ENCODE measurements at places on chromosomes 5 and 9.

DNA sequence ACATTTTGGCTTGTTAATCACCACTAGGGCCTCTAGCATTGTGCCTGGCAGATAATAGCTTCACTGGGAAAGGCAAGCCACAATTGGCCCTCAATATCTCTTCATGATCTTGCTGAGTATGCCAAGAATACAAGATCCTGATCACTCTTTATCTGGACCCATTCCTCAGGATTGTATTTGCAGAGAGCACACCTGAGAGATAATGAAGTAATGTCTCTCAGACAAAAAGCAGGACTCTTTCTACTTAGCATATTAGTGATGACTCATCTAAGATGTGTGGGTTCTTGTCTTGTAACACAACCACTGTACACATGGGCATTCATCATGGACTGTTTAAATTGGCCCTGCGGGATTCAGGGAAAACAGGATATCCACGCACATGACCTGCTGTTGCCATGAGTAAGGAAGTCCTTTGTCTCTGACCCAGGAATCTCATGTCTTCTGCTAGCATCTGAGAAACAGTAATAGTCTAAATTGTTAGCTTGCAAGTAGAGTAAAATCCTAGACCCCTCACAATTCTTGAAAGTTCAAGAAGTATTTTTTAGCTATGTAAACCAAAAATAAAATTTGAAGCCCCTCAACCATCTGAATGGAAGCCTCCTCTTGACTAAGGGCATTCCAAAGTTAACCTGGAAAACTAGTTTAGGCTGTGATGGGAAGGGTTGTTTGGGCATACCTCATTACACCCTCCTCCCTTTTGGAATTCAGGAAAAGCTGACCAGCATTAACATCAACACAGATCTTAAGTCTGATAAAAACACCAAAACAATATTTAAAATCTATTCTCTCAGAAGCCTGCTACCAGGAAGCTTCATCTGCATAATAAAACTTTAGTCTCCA is 28.0 kb upstream of the NFIL3 start:
- DNase-seq, result no peak

GRCh38 chr5:73694089-73694488 is 68.1 kb downstream of the ARHGEF28 start:
- no peaks in the 10 kb centered on the region for H3K27me3 ChIP-seq
- no peaks in the 10 kb centered on the region for H3K4me1 ChIP-seq
- H3K4me3 ChIP-seq, result no peak overlapping the region
- H3K27ac ChIP-seq, result no peak overlapping the region
- H3K36me3 ChIP-seq, result no peaks in the 10 kb centered on the region

DNA sequence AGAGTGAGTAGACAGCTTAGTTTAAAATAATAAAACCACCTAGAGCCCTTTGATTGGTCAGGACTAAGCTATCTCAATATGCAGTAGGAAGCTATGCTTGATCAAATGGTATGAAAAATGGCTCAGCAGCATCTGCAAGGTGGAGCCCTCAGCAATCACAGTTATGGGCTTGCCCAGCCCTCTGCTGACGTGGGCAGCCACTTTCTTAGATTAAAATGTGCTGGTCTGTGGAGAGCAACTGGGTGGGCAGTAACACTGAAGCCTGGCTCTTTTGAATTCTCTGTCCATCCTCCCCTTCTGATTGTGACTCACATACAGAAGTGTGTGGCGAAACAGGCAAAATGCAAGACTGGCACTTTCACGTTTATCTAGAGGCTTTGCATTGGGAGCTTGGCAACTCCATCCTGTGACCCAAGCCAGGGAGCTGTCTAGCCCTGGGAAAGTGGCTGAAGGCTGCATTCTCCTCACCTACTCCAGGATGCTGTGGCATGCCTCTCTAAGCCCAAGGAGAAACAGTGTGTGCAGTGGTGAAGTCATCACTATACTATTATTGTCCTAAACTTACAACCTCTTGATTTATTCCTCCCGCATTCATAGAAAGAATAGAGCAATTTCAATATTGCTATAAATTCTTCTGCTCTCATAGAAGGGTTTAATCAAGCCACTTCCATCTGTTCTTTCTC is 61.1 kb downstream of the MED10 start:
- no peak overlapping the region for H3K27ac ChIP-seq
- DNase-seq, result no peak
- H3K36me3 ChIP-seq, result no peaks in the 10 kb centered on the region
- no peak overlapping the region for H3K4me3 ChIP-seq
- no peaks in the 10 kb centered on the region for H3K4me1 ChIP-seq

DNA sequence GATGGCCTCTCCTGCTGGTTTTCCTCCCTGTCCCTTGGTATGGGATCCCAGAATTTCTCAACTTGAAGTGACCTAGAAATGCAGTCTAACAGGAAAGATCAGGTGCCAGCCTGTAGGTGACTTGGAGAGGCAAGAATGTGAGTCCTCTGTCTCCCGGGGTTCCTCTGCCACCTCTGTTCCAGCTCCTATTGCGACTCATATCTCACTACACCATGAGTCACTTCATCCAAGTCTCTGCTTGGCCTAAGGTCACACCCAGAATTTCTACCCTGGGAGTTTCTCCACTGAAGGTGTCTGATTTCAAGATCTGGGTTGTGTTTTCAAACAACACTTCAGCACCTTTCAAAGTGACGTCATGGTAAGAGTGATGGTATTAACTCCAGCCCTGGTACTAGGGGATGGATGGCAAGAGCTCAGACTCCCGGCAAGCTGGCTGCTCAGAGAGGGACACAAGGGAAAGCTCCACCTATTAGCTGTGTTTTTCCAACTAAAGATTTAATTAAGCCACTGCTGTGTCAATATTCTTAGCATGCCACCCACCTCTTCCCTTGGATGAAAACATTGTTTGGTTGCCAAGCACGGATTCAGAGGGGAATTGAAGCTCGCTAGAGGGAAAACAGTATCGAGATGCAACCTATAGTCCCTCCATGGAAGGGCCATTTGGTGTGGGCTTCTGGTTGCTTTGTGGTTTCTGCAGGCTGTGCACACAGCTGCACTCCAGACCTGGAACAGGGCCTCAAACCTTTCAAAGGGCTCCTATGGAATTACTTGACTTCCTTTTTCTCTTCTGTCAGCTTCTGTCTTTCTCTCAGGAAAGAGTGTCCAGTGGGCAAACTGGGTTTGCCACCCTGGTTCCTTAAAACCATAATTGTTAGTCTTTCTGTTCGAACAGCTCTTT is 205.7 kb downstream of the GAS1 start:
- no peaks in the 10 kb centered on the region for H3K27me3 ChIP-seq
- H3K27ac ChIP-seq, result peak overlapping the region; percentile 40
- no peaks in the 10 kb centered on the region for H3K36me3 ChIP-seq
- no peak for DNase-seq
- no peak overlapping the region for H3K4me3 ChIP-seq

DNA sequence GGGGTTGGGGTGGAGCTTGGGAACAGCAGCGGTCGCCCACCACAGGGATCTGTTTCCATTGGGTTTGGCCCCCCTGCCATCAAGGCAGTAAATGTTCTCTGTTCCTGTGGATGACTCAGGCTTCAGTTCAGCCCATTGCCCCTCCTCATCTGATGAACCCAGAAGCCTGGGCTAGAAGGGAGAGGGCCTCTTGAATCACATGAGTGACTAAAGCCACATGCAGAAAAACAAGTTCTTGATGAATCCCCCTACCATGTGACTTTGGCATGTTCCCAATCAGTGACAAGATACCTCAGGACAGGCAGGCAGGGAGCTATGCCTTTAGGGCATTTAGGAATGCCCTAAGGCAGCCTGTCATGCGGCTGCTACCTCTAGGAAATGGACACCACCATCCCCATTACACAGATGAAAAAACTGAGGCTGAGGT is 2.5 kb downstream of the SH3PXD2B start:
- DNase-seq, result no peak
- H3K27ac ChIP-seq, result peak overlapping the region; percentile 93
- H3K4me3 ChIP-seq, result no peak overlapping the region

- H3K27me3 ChIP-seq, result no peaks in the 10 kb centered on the region
- H3K36me3 ChIP-seq, result peaks cover 35% of the 10 kb centered on the region
- peaks cover 3% of the 10 kb centered on the region for H3K4me1 ChIP-seq
- H3K27ac ChIP-seq, result no peak overlapping the region
- no peak for DNase-seq
- H3K4me3 ChIP-seq, result no peak overlapping the region
Observed at GRCh38 chr9:33884856-33885701, 68.1 kb downstream of the UBE2R2 start.

DNA sequence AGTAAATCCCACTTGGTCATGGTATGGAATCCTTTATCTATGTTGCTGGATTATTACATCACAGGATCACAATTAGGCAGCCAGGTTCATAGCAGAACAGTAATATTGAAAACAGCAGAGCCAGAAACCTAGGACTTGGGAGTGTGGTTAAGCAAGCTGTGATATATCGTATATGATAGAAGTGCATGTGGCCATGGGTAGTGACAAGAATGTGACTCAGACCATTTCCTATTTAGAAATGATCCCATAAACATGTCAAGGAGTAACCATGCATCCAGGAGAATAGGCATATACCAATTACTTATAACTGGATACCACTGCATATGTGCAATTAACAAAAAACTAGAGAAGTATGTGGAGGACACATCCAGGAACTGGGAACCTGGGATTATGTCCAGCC is 31.2 kb downstream of the AMBP start:
- H3K4me1 ChIP-seq, result no peaks in the 10 kb centered on the region
- H3K27me3 ChIP-seq, result no peaks in the 10 kb centered on the region
- no peak overlapping the region for H3K27ac ChIP-seq
- no peak for DNase-seq

- DNase-seq, result no peak
- H3K4me3 ChIP-seq, result no peak overlapping the region
- no peaks in the 10 kb centered on the region for H3K27me3 ChIP-seq
- no peaks in the 10 kb centered on the region for H3K36me3 ChIP-seq
- no peak overlapping the region for H3K27ac ChIP-seq
Observed at GRCh38 chr5:761059-761771, 23.3 kb downstream of the ZDHHC11B start.
